ENCODE measurements at places on chromosomes 2 and 18.

GRCh38 chr2:165617741-165618481, 148.4 kb downstream of the CSRNP3 start:
- DNase-seq, result no peak

DNA sequence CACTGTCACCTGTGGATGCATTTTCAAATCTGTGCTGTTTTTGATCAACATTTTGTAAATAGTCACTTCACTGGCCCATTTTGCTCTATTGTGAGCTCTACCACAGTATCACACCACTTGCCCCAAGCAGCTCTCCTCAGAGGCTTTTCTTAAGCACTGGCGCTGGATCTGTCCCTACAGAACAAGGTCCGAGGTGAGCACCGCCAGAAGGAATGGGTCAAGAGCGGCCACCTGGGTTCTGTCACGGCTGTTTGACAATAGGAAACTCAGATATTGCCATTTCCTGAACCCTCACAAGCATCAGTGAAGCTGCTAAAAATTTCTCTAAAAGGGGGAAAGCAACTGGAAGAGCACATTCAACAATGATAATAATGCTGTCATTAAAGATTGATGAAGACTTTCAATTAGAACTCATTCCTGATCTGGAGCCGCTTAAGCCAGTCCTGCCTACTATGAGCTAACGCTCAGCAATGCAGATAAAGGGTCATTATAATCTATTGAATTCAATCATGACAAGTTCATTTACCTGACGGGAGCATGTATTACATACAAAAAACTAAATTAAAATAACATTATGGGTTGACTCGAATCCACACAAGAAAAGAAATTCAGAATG, 514.0 kb downstream of the GALR1 start:
- no peak for DNase-seq

DNA sequence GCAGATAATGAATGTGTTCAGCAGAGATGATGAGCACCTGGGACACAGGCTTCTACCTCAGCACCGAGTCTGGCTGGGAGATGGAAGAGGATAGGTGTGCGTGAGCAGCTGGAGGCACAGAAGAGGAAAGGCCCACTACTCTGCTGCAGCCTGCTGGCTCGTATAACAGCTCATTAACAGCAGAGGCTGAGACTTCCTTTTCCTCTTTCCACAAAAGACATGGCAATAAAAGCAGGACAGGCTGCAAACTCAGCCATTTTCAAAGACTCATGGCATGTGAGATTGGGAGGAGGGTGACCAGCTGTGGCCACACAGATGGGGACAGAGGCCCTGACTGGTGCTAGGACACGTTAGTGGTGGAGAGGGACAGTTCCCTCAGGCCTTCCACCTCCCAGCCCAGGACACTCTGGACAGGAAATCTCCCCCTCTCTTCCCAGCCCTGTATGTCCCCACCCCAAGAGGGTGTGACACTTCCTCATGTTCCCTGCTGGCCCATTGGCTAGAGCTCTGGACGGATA, 60.3 kb downstream of the CACNB4 start:
- no peak for DNase-seq

DNA sequence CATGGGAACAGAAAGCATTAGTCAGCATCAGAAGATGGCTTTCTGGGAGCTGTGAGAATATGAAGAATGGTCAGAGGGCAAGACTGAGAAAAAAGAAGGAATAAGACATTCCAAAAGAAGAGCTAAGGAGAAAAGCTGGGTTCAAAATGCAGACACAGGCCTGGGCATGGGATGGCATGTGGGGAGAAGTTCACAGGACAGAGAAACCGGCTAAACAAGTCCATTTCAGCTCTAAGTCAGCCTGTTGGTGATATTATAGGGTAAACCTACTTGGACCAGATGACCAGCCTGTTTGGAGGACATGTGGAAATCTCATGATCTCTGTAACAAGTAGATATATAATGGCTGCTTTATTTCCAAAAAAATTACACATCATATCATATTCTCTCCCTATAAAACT, 91.7 kb upstream of the MEIS1 start:
- no peak for DNase-seq

- no peak for DNase-seq
These were observed 17.1 kb downstream of the B3GNT7 start for GRCh38 chr2:231412618-231412963.

GRCh38 chr2:39512434-39512935, 75.4 kb upstream of the MAP4K3 start:
- DNase-seq, result no peak

DNA sequence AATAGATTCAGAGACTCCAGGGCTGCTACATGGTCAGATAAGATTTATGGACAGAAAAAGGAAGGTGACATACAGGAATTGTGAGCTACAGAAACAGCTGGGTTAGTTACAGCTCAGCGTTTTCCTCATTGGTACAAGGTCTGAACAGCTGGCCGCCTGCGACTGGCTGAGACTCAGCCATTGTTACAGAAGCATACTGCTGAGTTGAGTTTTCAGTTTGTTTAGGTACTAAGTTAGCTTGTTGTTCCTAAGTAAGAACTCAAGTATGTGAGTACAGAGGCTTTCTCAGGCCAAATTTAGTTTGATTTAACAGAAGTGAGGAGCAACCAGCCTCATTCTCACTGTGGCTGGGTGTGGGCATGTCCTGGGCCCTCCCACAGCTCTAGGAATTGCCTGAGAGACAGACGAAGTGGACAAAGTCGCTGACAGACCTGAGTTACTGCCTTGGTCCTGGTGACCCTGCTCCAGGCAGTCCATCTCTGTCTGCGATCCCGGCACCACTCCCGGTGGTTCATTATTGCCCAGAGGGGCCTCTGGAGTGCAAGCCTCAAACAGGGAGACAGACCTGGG, 27.8 kb upstream of the RHOB start:
- DNase-seq, result no peak

- no peak for DNase-seq
These were observed 137.6 kb upstream of the HNMT start for GRCh38 chr2:137826373-137827372.

DNA sequence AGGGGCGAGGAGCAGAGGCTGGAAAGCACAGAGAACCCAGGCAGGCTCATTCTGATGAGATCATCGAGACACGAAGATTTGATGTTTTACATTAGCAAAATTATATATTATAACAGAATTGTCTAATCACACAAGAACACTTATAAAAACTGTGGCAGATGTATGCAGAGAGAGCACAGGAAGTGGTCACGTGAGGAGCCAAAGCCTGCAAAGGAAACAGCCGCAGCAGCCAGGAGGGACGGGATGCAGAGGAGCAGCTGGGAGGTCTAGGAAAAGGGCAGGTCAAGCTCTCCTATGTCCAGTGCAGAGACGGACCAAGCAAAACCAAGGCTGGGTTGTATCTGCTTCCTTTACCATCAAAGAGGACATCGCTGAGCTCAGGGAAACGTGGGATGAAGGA, 355.1 kb upstream of the MYT1L start:
- DNase-seq, result no peak

GRCh38 chr2:216350214-216350791, 22.0 kb downstream of the MARCHF4 start:
- DNase-seq, result no peak

- DNase-seq, result peak; percentile 3
These were observed 116.4 kb upstream of the NYAP2 start for GRCh38 chr2:225282858-225283710.

DNA sequence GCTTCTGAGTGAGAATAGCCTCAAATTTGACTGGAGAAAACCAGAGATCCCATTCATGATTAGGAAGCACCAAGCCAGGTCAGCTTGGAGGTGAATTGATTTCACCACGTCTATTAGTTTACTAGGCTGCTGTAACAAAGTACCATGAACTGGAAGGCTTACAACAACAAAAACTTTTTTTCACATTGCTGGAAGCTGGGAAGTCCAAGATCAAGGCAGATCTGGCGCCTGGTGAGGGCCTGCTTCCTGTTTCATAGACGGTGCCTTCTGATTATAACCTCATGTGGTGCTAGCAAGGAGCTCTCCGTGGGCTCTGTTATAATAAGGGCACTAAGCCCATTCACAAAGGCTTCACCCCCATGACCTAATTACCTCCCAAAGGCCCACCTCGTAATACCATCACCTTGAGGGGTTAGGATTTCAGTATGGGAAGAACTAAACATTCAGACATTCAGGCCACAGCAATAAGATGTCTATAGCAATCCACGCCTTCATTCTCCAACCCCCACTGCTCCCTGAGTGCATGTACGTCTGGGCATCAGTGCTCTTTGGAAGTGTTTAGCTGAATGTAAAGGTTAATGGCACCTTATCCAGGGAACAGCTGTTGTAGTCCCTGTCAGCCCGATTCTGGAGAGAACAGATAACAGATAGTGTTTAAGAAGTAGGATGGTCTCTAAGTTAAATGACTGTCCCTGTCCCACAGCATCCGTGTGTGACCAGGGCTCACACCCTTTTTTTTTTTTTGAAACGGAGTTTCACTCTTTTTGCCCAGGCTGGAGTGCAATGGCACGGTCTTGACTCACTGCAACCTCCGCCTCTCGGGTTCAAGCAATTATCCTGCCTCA, 89.2 kb downstream of the SOCS6 start:
- DNase-seq, result no peak

- DNase-seq, result no peak
These were observed 76.9 kb downstream of the ACTR3 start for GRCh38 chr2:113966832-113967231.

DNA sequence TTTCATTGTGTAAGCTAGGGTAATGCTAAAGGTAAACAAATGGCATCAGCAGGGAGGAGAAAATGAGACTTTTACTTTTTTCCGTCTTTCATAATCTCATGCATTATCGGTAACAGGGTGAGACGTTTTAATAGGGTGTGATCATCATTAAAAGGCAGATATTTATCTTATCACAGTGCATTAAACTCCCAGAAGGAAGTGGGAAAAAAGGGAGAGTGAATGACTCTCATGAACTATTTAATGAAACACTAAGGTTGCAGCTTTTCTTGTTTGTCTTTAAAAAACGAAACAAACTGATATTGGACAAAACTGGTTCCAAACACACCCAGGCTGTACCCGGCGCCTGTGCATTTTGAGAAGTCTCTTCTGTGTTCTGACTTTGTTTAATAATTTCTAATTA, 1936.8 kb upstream of the PIK3C3 start:
- no peak for DNase-seq

DNA sequence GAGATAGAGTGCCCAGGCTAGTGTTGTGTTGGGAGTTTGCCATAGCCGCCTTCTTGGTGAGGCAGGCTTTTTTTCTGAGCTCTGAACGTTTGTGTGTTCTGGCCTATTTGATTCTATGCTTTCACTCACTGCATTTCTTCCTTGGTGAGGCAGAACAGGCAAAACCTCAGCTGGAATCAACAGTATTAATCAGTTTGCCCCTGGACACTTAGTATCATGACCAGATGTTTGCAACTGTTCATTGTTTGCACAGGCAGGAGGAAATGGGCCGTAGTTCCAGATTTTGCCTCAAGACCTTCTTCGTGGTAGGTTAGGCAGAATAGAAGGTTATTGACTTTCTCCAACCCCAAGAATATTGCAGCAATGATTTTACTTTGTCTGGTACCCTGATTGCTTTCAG, 218.1 kb upstream of the RASGRP3 start:
- DNase-seq, result no peak

GRCh38 chr18:50051288-50051687, 143.7 kb downstream of the MYO5B start:
- DNase-seq, result no peak

DNA sequence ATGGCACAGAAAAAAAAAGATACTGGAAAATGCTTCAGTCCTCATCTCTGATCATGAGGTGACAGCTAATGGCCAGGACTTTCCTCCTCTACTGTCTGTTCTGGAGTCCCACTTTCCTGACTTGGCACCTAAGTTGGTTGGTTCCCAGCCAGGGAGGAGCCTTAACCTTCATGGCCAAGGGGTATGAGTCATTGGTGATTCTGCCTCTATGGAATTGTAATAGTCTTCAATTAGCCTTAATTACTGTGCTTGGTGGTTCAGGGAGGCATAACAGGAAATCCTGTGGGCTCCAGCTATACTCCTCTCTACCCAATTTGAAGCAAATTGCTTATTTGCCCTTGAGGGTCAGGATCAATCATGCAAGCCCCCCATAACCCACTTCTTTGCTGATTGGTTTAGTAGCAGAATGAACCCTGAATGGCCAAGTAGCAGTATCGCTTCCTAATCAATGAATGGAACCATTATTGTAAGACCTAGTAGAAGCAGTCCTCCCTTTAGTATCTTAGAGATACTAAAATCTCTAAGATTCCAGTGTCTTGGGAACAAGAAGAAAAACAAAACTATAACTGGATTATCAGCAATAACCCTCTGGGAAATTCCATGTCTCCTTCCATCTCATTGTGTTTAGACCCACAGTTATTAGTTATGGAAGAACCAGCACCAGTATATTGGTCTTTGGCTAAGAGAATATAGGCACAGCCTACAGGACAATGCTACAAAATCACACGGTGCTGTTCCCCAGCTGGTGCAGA, 109.0 kb downstream of the COL6A3 start:
- DNase-seq, result no peak

DNA sequence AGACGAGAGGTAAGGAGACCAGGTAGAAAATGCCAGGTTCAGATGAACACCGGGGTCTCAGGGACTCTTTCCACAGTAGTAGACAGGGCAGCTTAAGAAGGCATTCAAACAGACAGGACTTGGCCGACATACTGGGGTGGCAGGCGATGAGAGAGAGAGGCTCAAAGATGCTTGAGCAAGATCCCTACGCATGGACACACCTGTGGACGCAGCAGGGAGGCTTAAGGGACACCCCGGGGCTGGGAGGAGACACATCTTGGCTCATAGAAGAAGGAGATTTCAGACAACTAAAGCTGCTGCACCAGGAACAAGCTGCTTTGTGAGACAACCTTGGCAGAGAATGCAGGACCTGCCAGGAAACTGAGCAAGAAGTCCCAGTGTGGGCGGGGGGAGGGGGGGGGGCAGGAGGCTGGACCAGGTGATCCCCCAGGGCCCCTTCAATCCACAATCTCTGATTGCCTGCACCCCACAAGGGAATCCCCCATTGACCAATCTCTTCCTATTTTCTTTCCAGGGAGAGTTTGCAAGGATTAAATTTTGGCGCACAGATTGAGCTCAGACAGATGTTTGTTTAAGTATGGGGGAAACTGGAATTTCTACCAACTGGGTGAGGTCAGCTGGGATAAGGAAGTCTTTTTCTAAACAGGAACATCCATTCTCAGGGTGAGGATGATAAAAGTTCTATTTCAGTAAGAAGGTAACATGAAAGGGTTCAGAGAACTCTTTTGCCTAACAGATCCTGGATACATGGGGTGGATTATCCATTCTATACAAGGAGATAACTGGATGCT, 400.7 kb downstream of the NBAS start:
- no peak for DNase-seq

- no peak for DNase-seq
These were observed 225.6 kb downstream of the CMPK2 start for GRCh38 chr2:6639929-6640620.

- no peak for DNase-seq
These were observed 27.4 kb downstream of the DDX1 start for GRCh38 chr2:15619076-15619475.

- no peak for DNase-seq
These were observed 66.8 kb downstream of the BIN1 start for GRCh38 chr2:127040169-127040568.
